ENCODE measurements at places on chromosomes 16 and 17.
A peak's percentile ranks its signal among the peaks of the same experiment; 100 is the strongest.

DNA sequence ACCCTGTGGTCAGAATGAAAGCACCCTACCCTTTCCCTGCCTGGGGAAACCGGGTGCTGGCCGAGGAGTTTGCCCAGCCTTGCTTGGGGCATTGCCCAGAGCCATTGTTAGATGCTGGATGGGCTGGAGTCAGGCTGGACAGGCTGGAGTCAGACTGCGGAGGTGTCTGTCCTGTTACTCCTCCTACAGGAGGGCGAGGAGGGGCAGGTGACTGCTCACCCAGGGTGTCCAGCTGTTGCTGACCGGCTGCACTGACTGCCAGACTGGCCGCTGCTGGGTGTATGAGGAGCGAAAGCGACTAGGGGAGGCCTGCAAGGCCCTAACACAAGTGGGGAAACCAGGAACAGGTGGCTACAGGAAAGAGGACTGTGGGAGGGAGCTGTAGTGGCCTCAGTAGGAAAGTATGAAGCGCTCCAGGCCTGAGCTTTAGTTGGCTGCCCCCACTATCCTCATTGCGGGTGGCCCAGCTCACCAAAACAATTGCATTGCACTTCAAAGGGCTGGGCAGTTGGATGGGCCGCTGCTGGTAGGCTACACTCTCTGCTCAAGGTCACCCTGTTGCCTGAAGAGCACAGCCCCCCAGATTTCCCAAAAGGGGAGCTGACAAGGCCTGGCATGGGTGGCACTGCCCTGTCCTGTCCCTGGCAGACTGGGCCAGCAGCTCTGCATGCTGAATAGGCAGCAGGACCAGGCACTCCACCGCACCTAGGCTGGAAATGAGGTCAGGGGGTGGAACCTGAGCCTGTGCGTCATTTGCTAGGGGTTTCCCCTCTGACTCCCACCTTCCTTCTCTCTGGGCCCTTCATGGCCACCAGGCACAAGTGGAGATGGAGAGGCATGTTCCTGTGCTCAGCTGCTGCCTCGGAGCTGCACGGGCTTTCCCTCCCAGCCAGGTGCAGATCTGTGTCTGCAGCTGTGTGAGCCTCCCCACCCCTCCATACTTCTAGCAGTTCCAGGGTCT is 18.4 kb downstream of the LDHD start:
- DNase-seq = no peak

GRCh38 chr16:588639-588888 is 1.3 kb upstream of the RAB40C start:
- DNase-seq = no peak

DNA sequence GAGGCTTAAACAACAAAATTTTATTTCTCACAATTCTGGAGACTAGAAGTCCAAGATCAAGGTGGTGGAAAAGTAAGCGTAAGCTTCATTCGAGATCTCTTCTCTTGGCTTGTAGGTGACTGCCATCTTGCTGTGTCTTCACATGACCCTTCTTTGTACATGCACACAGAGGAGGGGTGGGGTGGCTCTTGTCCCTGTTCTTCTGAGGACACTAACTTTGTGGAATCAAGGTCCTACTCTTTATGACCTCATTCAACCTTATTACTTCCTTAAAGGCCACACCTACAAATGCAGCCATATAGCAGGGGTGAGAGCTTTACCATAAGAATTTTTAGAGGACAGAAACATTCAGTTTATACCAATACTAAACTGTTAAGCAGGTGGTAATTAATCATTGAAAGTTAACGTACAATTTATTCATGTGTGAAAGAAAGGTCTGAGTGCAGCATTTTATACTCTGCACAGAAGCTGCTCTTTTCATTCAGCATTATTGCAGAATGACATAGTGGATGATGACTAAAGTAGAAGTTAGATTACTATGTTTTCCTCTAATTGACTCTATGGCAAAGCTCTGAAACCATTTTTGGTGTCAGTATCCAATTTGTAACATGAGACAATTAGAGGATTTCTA is 139.9 kb upstream of the HLF start:
- DNase-seq = no peak

- DNase-seq = no peak
Measured at GRCh38 chr16:54546521-54546920, 259.9 kb upstream of the IRX3 start.

- DNase-seq = no peak
Measured at GRCh38 chr16:4159726-4160125, 43.5 kb upstream of the ADCY9 start.

DNA sequence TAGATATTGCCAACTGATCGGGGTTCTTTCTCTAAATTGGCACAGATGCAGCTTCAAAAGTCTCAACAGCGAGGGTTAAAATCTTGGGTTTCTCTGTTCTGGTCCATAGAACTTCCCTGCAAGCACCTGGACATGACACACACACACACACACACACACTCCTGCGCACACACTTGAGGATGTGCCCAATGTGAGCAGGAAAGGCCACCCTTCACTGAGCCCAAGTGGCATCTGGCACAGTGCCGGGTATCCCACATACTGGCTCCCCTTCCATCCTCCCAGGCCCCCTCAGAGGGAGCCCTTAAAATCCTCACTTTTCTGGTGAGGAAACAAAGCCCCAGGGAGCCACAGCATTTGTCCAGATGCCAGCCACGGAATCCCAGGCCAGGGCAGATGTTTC is 55.5 kb downstream of the ZNF423 start:
- no peak for DNase-seq

GRCh38 chr17:58595194-58595792 is 80.9 kb upstream of the MTMR4 start:
- DNase-seq = no peak

GRCh38 chr16:582614-583331 is 7.1 kb upstream of the RAB40C start:
- DNase-seq = no peak

- DNase-seq = no peak
Measured at GRCh38 chr16:8075271-8075670, 515.0 kb downstream of the TMEM114 start.

DNA sequence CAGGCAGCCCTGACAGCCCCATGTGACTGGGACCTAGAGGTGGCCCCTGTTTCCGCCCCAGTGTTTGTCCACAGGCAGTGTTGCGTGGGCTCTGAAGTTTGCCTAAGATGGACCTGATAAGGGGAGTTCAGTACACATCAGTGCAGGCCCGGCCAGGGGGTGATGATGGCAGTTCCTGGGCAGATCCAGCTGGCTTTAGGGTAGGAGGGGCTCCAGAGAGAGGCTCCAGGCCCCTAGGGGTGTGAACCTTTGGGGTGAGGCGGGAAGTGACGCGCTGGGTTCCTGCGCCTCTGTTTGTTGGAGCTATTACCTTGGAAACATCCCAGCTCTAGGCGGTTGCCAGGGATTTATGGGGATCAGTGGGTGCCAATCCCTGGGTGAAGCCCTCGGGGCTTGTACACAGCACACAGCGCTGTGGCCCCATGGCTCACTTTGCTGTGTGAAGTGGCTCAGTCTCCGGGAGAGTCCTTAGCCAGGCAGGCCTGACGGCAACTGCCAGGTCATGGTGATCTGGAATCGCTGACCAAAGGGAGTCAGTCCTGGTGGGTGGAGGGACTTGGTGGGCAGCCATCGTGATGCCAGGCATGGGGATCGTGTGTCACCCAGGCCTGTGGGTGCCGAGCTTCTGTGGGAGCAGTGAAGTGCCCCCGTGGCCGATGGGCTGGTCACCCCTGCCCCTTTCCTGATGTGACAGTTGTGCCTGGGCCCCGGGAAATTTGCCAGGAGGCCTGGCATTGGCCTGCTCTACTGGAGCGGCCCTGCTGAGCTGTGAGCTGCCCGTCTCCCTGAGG is 146.1 kb downstream of the SEC14L1 start:
- DNase-seq = no peak

DNA sequence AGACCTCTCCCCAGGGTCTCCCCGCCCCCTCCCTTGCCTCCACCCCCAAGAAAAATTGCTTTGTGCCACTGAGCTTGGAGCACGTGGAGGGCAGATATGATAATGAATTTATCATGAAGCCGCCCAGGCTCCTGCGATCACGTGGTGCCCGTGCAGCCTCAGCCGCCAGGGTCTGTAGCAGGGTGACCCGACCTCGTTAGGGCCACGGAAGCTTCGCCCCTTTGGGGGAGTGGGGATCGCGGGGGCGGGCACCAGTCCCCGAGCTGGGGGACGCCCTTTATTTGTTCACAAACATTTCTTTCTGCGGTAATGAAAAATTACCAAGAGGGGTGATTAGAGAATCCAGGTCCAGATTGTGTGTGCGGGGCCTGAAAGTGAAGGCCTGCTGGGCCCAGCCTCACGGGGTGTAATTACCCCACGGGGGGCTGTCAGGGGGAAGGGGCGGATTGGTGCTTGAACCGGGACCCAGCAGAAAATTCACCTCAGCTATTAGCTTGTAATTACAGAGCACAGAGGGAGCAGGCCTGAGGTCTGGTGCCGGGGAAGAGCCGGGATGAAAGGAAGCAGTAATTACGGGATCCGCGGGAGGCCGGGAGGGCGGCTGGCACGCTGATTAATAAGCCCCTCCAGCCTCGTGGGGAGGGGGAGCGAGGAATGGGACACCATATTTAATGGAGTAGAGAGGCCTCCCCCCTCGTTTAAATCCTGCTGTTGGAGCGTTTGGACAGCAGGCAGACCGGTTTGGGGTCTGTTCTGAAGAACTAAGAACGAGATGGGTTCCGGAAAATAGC is 13.3 kb downstream of the GSE1 start:
- peak; percentile 58 for DNase-seq
